ENCODE measurements at places on chromosomes 11 and 22.
A peak's percentile ranks its signal among the peaks of the same experiment; 100 is the strongest.

DNA sequence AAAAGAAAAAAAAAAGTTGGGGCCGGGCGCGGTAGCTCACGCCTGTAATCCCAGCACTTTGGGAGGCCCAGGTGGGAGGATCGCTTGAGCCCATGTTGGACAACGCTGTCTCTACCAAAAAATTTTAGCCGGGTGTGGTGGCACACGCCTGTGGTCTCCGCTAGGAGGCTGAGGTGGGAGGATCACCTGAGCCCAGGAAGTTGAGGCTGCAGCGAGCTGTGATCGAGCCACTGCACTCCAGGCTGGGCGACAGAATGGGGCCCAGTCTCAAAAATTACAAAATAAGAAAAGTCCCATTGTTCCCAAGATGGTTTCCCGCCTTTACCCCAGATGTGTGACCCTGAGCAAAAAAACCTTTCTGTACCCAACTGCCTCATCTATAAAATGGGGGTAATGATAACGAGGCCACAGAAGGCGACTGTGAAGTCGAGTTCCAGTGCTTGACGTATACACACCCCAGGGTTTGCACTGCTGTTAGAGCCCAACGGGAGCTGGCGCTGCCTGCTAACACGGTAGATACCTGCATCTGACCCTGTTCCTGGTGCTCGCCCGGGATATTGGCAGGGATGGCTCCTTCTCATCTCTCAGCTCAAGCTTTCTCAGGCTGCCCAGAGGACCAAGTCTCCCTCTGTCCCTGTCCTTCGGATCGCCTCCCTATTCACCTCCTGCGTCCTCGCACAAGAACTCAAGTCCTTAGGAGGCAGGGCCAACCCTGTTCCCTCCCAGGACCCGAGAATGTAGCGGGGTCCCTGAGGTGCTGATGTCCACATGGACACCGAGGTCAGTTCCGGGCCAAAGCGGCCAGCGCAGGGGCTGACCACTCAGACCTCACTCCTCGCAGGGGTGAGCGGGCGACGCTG is 1.1 kb upstream of the RPLP2 start:
- DNase-seq = no peak

DNA sequence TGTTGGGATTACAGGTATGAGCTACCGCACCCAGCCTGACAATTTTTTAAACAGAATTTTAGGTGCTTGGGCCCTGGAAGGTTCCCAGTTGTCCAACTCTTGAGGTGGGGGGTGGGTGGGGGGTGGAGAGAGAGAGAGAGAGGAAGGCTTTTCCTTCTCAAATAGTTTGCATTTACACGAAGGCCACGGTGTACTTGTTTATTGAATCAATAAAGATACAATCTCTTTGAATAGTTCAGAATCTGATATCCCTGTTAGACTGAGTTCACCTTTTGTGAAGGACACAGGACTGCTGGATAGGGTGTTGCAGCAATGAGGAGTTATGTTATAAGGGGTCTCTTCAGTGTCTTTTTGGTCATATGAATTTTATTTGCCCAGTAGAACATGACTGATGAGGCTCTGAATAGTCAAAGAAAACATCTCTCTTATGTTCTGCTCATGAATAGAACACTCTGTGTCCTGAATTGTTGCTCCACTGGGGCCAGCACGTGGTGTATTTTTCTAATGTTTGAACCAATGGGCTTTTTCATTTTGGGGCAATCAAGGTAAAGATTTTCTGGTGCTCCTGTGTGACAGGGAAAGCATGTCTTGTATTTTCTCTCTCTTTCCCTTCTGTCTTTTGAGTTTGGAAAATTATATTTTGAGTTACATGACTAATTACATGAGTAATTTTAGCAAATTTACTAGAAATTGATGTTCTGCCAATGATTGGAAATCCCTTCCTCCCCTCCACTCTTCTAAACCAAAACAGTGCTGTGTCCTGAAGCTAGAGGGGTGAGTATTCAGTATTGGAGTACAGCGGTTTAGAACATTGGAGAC is 61.7 kb downstream of the PTPRJ start:
- DNase-seq = peak; percentile 86

GRCh38 chr11:95014184-95014821 is 10.8 kb upstream of the KDM4E start:
- no peak for DNase-seq

DNA sequence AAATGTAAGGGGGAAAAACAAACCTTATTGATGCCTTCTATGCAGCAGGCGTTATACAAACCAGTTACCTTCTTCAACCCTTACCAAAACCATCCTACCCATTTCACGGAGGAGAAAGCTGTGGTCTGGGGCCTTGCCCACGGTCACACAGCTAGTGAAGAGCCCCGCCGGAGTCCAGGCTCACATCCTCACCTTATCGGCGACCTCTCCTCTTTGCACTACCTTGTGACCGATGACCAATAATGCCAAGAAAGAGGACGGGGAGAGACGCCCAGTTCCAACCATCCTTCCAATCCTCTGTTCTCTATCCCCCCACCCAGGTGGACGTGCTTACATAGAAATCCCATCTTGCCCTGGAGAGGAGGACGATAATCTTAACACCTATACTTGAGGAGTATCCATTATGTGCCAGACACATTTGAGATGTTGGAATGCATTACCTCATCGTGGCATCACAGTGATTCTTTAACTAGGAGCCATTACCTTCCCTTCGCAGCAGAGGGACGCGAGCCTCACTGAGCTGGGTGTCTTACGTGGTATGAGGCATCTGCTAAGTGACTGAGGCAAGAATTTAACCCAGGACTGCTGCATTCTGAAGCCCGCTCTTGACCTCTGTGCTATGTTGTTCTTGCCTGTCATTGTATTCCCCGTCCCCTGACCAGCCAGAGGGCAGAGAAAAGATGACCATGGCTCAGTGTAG is 253.7 kb upstream of the B3GAT1 start:
- no peak for DNase-seq

Measured in globus pallidus (tissue), 1 donor.